Activated T-cell treated with anti-CD3 and anti-CD28 coated beads, Interleukin-2, amount 50 U/mL, for 48 hours (primary cell): ENCODE measurements at places on chromosomes 7 and 10.

DNA sequence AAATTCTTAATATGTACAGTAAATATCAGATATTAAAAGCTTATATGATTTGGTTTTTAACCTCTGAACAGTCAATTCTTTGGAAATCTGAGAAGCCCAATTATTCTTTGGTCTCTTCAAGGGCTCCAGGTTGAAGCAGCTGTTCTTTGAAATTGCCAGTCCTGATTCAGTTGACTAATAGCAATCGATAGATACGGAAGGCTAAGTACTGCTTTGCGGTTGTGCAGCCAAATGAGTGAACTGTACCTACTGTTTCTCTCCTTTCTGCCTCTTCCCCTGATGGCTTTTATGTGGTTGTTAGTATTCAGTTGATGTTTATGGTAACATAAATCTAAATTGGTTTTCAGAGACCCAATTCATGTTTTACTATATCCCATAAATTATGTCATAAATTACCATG lies 103.1 kb upstream of the RPA3 start:
- no peak for DNase-seq

GRCh38 chr10:36606234-36606839 lies 519.1 kb upstream of the ANKRD30A start:
- no peak for DNase-seq

- no peak for DNase-seq
Measured at GRCh38 chr7:30241767-30242166, 42.6 kb upstream of the ZNRF2 start.

- no peak for DNase-seq
Measured at GRCh38 chr10:792083-792791, 102.8 kb upstream of the DIP2C start.

GRCh38 chr7:111710839-111711380 lies 148.6 kb upstream of the IMMP2L start:
- DNase-seq, result no peak

DNA sequence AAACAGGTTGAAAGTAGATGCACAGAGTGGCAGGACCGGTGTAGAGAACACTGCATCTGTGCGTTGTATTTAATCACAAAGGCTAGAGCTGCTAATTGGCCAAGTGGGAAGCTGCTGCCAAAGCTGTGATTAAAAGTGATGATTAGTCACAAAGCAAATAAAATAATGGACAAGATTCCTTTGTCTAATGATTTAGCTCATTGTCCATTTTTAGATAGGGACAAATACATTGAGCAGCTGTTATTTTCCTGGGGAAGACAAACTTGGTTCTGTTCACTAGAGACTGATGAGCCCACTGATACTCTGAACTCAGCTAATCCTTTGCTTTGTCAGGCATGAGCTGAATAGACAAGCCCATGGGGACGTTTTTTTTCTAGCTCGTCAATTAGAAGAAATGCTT lies 19.7 kb downstream of the UBE3C start:
- no peak for DNase-seq

GRCh38 chr7:75992083-75992755 lies 2.2 kb downstream of the TMEM120A start:
- no peak for DNase-seq

DNA sequence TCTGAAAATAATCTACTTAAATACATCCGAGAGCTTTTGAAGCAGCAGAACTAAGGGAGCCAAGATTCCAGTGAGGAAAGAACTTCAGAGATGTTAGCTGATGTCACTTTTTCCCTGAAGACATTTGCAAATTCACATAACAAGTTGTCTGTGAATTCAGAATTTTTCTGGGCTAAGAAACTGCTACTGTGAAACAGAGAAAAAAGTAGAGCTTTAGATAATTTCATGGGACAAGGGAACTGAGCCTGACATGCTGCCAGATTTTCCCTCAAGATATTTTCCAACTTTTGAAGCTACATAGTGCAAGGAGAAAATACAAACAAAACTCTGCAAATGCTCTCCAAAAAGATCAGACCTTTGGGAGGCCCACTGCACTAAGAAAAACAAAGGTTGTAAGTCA lies 484.2 kb downstream of the ANKRD7 start:
- no peak for DNase-seq

DNA sequence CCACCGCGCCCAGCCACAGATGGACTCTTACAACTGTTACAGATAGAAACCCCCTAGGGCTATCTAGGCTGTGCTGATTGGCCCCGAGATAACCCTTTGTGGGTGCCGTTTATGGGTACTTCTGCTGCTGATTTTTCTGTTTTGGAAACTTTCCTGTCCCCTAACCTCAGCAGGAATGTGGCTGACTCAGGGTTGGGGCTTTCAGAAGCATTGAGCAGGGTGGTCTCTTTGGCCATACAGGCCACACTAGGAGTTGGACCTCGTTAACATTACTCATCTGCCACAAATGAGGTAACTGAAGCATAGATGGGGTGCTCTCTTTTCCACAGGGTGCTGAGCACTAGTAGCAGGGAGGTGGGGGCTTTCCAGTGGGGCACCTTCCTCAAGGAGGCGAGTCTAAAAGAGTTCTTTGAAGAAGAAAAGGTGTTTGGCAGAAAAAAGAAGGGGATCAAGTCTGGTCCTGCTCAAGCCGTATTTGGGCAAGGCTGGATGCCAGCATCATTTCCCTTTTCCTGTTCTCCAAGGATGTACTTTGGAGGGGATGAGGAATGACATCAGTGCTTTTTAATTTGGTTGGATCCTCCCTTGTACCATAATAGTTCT lies 6.4 kb downstream of the ZSCAN25 start:
- DNase-seq, result peak; percentile 55

- no peak for DNase-seq
Measured at GRCh38 chr7:121621937-121622336, 225.8 kb upstream of the FAM3C start.

DNA sequence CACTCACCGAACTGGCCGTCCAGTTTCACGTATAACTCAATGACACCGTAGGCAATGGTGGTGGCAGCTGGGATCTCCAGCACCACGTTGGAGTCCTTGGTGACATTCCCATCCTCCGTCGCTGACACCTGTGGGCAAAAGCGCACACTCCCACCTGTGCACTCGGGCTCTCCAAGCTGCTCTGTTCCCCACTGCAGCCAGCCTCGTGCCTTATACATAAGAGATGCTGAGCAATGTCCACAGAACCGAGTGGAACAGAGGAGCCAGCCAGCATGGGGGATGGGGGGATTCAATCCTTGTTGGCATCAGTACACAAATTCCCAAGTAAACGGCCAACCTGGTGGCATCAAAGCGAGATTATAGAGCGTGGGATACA lies 40.0 kb downstream of the GSDME start:
- DNase-seq, result no peak

- peak; percentile 32 for DNase-seq
Measured at GRCh38 chr10:22992075-22992474, 64.2 kb downstream of the ARMC3 start.

DNA sequence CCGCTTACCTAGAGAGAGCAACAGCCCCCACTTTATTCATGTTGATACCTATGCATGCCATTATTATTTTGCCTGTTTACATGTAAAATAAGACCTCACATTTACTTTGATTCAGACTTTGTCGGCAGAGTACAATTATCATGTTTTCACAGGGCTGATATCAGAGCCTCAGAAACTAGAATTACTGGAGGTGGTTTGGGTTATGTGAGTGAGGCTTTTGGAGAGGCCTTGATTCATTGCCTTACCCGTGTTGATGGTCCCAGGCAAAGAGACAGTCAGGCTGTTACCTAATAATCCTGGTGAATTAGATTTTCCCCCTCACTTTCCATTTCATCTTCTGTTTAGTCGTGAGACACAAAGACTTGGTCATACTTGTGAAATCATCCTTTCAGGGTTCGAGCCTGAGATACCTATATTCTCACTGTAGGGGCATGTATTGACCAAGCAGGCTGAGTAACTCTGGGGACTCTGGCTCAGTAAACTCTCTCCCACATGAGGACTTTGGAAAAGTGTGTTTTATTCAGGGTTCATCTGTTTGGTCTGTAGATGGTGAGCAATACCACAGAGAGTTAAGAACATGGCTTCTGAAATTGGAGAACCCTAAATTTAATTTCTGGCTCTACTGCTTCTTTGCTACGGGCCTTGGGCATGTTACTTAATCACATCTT lies 150.9 kb downstream of the CELF2 start:
- no peak for DNase-seq

- DNase-seq, result no peak
Measured at GRCh38 chr7:122425731-122426130, 121.2 kb upstream of the FEZF1 start.

DNA sequence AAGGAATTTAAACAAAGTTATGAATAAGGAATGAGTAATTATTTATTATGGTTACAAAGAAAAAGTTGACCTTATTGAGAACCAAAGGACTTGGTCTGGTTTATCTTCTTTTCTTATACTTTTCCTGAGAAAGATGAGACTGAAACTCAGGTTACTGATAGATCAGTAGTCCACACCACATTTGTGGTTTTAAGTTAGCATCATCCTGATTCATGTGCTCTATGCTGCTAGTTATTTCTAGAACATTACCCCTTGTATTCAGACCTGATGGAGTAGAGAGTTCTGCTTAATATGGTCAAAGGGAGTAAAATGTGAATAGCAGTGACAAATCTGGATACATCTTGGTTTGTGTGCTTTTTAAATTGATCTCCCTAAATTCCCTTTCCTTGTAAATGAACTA lies 63.8 kb downstream of the FOXP2 start:
- no peak for DNase-seq

DNA sequence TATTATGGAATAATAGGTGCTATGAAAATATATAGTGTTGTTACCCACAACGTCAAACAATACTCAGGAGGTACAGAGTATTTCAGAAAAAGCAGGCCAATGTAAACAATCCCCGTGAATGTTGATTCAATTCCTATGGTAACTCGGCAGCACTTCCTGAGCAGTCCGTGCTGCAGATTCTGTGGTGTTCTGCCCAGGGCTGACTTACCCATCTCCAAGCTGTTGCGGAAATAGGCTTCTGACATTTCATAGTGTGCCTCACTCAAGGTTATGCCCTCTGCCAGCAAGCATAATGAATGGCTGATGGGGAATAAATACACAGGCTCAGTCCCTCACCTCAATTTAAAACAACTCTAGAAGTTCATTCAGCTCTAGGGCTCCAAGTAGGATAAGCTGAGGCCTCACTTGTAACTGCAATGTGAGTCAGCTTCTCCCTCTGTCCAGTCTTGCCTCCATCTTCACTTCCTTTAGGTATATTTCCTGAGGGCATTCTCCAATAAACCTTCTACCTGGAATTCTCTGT lies 177.6 kb downstream of the GNAI1 start:
- DNase-seq, result no peak

DNA sequence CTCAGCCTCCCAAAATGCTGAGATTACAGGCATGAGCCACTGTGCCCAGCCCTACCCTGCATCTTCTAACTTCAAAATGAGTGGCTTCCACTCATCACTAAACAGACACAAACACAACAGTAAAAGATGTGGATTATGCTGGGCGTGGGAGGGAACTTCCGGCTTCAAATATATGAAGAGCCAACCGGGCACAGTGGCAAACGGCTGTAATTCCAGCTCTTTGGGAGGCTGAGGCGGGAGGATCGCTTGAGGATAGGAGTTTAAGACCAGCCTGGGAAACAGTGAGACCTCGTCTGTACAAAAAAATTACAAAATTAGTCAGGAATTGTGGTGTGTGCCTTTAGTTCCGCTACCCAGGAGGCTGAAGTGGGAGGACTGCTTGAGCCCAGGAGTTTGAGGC lies 92.2 kb upstream of the GNA12 start:
- DNase-seq, result no peak

DNA sequence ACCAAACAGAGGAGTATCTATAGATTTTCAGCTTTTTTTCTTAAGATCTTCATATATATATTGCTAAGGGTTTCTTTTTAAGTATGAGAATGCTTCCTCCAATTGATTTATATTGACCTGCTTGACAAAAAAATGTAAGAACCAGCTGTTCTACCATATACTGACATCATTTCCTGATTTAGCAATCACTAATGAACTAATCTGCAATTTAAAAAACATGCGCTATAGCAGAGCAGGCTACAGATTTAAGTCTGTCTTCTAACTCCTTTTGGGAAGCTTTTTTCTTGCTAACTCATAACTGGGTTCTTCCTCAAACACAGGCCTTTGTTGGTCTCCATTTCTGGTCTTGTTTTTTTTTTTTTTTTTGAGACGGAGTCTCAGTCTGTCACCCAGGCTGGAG lies 33.2 kb downstream of the ABCC2 start:
- DNase-seq, result no peak
